ENCODE measurements at places on chromosomes 16 and 17. TPM values are rescaled to one million over a fixed set of nuclear protein-coding genes. Genes with fewer than 3 reads are reported as not detected.

SYT17 gene
- total RNA-seq: 9.1 TPM

APOBR gene
- total RNA-seq: 96.9 TPM

ADAM11 gene
- 0.48 TPM for total RNA-seq

SLC38A10 gene
- 94.9 TPM for total RNA-seq

DHRS7C gene
- total RNA-seq: not detected

TNRC6C gene
- total RNA-seq: 10.5 TPM
